GM06990 (cell line): ENCODE measurements at places on chromosomes 3 and 15.

DNA sequence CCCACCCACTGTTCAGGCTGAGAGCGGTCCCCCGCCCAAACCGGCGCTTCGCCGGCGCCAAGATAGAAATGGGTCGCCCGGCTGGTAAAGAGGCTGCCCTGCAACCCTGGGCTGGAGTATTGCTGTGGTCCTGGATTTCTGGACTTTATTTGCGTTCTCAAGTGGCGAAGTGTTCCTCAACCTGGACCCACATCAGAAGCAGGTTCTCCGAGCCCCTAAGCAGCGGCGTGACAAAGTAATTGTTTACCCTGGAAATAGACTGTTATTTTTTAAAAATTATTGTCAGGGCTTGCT lies 481 bp upstream of the DYNC1LI1 start:
- no peak for DNase-seq

DNA sequence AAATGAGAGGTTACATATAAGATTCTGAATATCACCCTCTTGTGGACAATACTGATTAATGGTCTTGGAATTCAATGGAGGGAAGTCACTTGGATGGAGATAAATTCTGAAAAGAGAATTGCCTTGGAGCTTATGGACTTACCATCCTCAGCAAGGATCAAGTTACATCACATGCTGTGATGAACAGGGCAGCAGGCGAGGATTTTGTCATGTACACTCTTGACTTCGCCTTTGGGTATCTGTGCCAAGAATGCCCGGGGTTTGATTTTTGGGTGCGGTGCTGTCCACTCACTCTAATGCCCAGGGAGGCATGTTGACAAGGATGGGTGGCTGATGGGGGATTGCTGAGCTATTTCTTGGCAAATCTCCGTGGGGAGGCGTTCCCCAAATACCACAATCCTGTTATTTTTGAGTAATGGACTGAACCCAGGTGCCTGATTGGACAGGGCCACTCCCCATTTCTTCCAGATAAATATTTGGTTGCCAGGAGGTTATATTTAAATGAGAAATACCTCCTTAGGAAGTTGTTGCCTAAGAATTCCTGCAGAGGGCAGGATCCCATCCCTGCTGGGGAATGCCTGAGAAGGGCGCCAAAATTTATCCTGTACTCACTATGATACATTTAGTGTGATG lies 96.3 kb downstream of the TPRG1 start:
- no peak for DNase-seq

- DNase-seq: no peak
Observed at GRCh38 chr3:32297366-32297765, 58.9 kb downstream of the CMTM8 start.

- no peak for DNase-seq
Observed at GRCh38 chr3:14957153-14957552, 9.8 kb downstream of the NR2C2 start.

DNA sequence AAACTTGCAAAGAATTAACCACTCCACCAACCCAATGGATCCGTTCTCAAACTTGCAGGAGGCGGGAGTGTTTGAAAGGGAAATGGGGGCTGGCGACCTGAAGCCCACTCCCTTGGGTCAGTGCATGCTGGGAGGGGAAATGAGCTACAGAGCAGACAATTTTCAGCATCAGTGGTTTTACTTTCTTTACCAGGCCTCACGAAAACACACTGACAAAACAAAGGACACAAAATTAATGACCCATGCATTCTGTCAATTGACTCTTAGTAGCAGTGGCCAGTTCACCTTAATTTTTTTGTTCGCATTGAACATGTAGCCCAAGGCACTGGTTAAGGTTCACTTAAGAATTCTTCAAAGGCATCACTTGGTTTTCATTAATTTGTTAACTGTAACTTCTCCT lies 413.5 kb downstream of the MECOM start:
- DNase-seq: no peak

- no peak for DNase-seq
Observed at GRCh38 chr3:31370681-31371080, 162.0 kb upstream of the STT3B start.

DNA sequence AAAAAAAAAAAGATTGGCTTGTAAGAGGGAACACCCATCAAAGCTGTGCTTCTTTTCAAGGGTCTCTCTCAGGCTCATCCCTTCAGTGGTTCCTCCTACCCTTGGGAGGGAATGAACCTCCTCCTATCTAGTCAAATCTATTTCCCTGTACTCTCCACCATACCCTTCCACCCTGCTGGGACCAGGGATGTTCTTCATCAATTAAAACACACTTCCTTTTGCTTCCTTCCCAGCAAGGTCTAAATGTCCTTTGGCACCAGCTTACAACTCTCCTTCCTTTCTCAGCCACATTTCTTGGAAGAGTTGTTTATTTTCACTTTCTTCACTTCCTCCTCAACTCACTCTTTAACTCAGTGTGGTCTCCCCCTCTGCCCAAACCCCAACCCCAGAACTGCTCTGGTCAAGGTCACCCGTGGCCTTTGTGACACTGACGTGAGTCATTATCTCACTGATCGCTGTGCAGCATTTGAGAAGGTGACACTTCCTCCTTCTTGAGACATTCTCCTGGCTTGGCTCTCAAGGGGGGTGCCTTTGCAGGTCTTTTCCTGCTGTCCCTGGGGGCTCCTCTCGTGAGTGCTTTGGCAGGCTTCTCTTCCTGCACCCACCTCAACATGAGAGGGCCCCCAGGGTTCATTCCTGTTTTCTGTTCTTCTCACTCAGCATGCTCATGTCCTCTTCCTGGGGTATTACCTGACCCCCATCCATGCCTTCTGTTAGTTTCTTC lies 210.5 kb upstream of the TLE3 start:
- DNase-seq: no peak

DNA sequence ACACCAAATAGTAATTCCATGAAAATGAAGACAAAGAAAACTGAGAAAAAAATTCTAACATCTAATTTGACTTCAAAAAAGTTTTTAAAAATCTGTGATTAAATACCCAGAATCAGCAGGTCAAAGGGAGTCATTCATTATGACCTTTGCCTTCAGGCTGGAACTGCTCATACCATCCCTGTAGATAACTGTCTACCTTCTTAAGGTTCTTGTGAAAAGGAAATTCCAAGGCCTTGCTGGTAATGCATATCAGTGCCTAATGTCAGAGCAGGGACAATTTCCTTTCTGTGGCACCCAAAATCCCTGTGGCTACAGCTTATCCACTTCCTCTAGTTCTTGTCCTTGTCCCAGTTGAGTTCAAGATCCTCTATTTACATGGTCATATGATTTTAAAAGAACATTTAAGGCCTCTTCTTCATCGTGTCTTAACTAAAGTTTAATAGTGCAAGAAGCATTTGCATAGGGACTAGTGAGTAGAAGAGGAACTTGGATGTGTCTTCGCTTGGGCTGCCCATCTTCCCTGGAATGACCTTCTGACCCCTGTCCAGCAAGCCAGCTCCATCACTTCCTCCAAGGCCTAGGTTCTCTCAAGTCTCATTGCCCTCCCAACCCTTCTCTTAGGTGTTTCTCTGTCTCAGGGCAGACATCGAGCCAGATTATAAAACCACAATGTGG lies 8.7 kb upstream of the PLCL2 start:
- no peak for DNase-seq

- DNase-seq: no peak
Observed at GRCh38 chr3:61573441-61573840, 12.1 kb downstream of the PTPRG start.

DNA sequence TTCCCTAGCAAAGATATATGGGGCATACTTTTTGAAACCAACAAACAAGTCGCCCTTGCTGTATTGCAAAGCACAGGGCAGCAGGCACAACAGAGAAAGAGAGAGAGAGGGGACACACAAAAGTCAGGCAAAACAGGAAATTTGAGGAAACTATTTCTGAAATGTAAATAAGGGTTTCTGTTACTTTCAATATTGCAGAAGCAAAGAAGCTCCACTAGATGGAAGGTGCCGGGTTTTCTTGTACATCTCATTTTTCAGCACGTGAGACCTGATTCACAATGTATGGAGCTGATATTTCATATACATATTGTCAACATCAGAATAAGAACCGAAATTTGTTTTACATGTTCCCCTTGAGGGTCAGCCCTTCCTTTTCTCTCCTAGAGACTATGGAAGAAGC lies 127.4 kb downstream of the FOXP1 start:
- no peak for DNase-seq

- DNase-seq: no peak
Observed at GRCh38 chr3:112042842-112043280, 8.3 kb downstream of the TMPRSS7 start.

DNA sequence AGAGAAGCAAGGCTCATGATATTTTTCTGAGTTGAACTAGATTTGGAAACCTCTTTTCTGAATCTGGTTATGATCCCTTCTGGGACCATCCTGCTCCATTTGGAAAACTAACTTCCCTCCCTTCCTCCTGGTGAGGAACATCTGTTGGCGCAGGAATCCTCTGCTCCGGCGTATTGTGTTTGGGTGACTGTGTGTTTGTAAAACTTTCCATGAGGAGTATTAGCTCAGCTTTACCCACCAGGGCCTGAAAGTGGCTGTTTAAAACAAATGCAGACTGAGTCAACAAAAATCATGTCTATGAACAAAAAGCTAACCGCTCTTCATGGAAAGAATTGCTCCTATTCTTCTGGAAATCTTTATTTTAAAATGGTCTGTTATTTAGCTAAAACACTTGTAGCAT lies 17.7 kb downstream of the STARD9 start:
- DNase-seq: no peak
